Myocyte (in vitro differentiated cells): ENCODE measurements at places on chromosomes 16 and 17. TPM values are rescaled to one million over a fixed set of nuclear protein-coding genes. Genes with fewer than 3 reads are reported as not detected.

Gene TSPOAP1
- 0.16 TPM in 1 of 2 replicates, not detected in the other for total RNA-seq

Gene CCL13
- not detected in 2 replicates for total RNA-seq

Gene KCNJ18
- total RNA-seq: not detected in 2 replicates

Gene KRT14
- not detected in 2 replicates for total RNA-seq

Gene CLEC19A
- total RNA-seq: not detected in 2 replicates

Gene LGALS9B
- not detected in 2 replicates for total RNA-seq

Gene TERB1
- total RNA-seq: not detected in 2 replicates

Gene ORMDL3
- 34.7 and 37.7 TPM in 2 replicates for total RNA-seq

Gene RNF213
- 39.0 and 48.3 TPM in 2 replicates for total RNA-seq

Gene RASL10B
- total RNA-seq: 1.1 and 1.3 TPM in 2 replicates

Gene AIPL1
- total RNA-seq: not detected in 2 replicates
